Hematopoietic multipotent progenitor cell treated with erythropoietin and hydrocortisone succinate and interleukin-3 and kit ligand, for 8 days (in vitro differentiated cells): ENCODE measurements at places on chromosomes 3 and 15.

- DNase-seq, result no peak
These were observed 522.5 kb upstream of the AGTR1 start for GRCh38 chr3:148175214-148175613.

DNA sequence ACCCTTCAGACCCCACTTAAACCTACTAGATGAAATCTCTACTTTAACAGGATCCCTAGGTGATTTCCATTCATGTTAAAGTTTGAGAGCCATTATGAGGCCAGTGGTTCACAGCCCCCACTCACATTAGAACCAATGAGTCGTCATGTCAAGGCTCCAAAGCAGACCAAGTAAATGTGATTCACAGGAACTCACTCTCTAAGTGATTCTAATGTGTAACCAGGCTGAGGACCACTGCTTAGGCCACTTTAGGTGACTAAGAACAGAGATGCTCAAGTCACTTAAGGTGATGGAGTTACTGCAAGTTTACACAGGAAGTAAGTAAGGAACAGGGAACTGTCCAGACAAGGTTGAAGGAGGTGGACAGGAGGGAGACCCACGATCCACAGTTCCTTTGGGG is 7.7 kb downstream of the GALNT15 start:
- DNase-seq, result no peak

GRCh38 chr3:197541756-197542539 is 13.8 kb downstream of the BDH1 start:
- DNase-seq, result no peak

DNA sequence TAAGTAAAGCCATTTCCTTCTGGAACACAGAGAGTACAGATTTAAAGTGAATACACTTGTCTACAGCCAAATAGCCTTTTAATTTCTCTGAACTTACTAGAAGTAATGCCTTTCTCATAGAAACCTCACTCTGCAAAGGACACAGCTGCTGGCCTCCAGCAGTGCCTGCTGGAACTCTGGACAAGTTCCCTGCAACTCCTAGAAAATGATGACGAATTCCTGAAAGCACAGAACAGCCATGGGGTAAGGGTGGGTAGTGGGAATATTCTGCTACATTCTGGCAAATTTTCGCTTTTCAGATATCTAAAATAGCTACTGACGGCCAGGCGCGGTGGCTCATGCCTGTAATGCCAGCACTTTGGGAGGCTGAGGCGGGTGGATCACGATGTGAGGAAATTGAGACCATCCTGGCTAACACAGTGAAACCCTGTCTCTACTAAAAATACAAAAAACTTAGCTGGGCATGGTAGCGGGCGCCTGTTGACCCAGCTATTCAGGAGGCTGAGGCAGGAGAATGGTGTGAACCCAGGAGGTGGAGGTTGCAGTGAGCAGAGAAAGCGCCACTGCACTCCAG is 34.4 kb downstream of the RYK start:
- no peak for DNase-seq

DNA sequence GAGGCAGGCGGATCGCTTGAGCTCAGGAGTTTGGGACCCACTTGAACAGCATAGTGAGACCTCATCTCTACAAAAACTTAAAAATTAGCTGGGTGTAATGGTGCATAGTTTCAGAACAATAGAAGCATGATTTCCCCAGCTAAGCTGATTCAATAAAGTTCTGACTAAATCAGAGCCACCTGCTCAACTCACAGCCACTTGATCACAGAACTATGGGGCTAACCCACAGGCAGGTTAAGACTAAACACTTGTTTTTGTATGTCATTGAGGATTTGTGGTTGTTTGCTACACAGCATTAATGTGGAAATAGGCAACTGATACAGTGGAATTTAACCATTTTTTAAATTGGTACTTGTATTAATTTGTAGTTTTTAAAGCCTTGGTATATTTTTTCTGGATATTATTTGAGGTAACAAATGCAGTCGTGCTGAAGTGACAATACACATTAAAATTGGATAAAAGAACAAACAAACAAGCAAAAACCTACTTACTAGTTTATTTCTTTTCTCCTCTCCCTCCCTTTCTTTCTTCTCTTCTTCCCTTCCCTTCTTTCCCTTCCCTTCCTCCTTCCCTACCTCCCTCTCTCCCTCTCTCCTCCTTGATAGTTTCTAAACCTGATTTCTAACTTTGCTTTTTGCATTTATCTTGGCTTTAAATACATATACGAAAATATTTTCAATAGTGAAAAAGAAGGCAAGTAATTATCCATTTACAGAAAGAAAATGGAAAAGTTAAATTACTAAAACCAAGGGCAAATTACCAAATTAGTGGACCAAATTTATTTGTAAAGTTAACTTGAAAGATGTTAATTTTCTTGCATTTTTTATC is 32.1 kb downstream of the OXSM start:
- DNase-seq, result no peak

DNA sequence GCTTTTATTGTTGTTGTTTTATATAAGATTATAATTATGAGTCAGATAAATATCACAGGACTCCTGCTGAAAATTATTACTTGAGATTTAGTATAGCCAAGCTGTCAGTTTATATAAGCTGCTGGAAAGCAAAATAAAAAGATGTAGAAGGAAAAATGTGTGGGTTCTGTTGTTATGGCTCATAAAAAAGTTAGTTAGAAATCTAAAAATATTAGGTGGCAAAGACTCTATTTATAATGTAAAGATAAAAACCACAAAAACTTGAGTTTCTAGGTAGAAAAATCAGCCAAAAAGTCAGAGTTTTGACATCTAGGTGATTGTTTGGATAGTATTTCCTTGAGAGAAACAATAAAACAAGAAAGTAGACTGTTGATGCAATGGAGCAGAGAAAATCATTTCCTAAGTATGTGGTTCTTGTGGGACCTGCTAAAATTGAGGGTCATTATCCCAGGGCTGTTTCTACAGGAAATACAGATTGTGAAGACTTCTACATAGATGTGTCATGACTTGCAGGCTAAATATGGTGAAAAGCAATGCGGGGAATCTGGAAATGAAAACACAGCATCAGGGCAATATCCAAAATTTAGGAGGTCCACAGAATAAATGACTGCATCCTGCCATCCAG is 1109.6 kb upstream of the CADM2 start:
- no peak for DNase-seq

DNA sequence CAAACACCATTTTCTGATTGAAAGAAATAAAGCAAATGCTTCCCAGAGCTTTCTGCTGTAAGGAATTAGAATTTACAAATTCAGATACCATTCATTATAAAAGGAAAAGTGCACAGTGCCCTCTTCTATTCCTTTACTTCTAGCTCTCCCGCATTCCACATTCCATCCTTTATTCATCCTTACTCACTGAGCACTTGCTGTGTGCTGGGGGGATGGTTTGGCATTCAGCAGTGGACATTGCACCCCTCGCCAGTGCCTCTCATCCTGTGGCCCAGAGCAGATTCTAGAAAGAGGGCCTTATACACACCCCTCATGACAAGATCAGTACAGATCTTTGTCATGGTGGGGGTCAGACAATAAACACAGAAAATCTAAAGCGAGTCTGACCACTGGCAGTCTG is 73.0 kb downstream of the MGLL start:
- DNase-seq, result no peak

- no peak for DNase-seq
These were observed 156.9 kb downstream of the FBLN2 start for GRCh38 chr3:13705702-13706280.

DNA sequence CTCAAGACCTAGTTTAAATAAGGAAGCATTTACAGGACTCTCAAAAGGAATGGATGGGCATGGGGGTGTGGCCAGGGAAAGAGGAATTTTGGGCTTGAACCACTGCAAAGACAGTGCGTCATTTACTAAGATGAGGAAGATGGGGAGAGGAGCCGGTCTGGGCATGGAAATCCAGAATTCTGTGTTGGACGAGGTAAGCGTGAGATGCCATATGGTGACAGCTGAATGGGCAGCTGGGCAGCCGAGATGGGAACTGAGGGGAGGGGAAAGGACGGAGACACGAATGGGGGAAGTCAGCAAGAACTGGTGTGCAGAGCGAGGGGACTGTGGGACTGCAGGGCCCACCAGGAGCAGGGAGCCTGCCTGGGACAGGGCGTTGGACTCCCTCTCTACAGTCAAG is 24.2 kb downstream of the TMEM44 start:
- DNase-seq, result no peak

- DNase-seq, result no peak
These were observed 37.4 kb downstream of the ST6GAL1 start for GRCh38 chr3:186967686-186968085.

DNA sequence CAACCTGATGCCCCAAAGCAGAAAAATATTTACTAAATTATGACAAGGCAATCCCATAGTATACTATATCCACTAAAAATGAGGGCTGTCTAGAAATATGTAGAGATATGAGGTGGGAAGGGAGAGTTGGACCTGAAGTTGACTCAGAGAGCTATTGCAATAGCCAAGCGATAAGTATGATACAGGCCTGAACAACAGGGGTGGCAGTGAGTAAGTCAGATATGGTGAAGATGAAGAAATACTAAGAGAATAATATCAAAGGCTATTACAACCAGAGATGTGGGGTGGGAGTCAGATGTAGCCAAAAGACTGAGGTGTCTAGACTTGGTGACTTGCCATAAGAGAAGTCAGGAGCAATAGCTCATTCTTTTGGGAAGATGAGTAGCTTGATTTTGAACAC is 9.2 kb downstream of the HSPBAP1 start:
- no peak for DNase-seq

DNA sequence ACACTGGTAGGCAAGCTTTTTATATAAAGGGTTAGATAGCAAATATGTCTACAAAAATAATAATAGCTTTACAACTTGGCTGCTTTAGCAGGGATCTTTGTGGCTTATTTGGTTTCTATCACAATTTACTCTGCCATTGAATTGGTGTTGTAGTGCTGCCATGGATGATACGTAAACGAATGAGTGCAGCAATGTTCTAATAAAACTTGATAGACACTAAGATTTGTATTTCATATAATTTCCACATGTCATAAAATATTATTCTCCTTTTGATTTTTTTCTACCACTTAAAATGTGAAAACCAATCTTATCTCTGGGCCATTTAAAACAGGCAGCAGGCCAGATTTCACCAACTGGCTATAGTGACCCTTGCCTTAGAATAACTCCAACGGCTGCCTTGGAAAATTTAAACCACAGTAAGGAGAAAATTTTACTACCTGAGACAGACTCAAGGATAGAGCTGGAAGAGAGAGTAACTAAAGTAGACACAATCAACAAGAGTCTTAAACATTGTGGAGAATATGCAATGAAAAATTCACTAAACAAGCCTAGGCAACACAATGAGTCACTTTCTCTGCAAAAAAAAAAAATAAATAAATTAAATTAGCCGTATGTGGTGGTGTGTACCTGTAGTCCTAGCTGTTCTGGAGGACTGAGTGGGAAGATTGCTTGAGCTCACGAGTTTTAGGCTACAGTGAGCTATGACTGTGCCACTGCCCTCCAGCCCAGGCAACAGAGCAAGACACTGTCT is 8.1 kb downstream of the NPHP3 start:
- DNase-seq, result no peak

DNA sequence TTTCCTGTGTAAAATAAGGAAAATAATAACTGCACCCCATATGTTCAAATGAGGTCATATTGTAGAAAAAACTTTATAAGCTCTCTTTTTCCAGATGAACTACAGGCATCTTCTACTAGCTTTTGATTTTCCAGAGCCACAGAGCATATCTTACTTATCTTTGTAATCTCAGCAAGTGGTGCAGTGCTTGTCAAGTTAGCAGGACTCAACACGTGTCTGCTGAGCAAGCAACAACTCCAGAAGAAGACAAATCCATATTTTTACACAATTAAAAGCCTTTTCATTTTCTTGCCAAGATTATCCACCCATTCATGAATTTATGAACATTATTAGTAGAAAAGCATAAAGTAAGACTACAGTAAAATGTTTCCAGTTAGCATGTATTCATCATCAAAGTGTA is 14.4 kb upstream of the TSC22D2 start:
- DNase-seq, result no peak

- no peak for DNase-seq
These were observed 4.7 kb downstream of the CEP152 start for GRCh38 chr15:48806151-48806550.

DNA sequence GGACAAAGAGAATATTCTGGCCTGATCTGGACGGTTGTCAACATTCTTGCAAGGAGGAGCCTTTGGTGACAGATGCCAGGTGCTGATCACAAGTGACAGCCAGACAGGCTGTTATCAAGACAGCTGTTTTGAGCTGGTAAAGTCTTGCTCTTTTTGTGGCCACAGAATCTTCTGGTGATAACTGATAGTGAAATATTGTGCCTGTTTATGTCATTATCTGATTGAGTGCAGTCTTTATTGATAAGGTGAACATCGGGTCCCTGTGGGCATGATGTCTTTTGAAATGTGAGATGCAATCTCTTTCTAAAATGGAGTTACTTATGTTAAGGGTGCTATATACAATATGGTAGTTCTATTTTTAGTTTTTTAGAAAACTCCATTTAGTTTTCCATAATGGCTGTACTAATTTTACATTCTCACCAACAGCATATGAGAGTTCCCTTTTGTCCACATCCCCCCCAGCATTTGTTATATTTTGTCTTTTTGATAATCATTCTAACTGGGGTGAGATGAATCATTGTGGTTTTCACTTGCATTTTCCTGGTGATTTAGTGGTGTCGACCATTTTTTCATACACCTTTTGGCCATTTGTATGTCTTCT is 10.7 kb downstream of the CEP63 start:
- DNase-seq, result peak; percentile 94

DNA sequence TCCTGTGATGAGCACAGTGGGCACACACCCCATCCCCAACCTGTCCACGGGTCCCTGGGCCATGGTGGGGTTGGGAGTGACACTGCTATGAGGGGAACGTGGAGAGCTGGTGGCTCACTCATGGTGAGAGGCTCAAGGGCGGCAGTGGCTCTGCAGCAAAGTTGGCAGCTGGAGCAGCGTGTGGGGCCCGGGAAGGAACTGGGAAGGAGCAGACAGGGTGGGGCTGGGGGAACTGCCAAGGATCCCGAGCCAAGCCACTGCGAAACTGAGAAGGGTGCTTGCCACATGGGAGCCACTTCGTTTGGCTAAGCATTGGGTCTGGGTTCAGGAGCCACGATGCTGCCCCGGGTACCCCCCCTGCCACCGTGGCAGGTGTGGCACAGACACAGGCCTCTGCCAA is 80.1 kb downstream of the SNRK start:
- no peak for DNase-seq

GRCh38 chr3:70519026-70519425 is 206.6 kb upstream of the MDFIC2 start:
- no peak for DNase-seq

GRCh38 chr3:195003006-195003892 is 267.7 kb downstream of the XXYLT1 start:
- DNase-seq, result peak; percentile 22

DNA sequence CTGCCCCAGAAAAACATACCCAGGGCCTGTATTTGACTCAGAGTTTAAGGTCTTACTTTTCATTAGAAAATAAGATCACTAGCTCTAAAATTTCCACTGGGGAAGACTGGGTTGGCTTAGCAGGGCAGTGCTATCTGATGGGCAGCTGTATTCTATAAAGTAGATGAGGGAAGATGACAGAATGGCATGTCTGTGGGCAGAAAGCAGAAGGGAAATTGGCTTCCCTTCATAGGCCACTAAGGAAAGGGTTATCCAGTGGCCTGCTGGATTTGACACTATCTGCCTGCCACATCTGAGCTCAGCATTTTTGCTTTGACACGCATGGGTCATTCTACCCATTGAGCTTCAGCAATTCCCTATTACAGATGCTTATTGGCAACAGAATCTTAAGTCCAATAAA is 461.3 kb upstream of the RASGRP1 start:
- no peak for DNase-seq

GRCh38 chr3:61750766-61751165 is 189.4 kb downstream of the PTPRG start:
- no peak for DNase-seq

- peak; percentile 8 for DNase-seq
These were observed 8.5 kb upstream of the ILDR1 start for GRCh38 chr3:122030381-122031122.
